ENCODE measurements at places on chromosomes 3 and 15. TPM values are rescaled to one million over a fixed set of nuclear protein-coding genes. Genes with fewer than 3 reads are reported as not detected.

DNA sequence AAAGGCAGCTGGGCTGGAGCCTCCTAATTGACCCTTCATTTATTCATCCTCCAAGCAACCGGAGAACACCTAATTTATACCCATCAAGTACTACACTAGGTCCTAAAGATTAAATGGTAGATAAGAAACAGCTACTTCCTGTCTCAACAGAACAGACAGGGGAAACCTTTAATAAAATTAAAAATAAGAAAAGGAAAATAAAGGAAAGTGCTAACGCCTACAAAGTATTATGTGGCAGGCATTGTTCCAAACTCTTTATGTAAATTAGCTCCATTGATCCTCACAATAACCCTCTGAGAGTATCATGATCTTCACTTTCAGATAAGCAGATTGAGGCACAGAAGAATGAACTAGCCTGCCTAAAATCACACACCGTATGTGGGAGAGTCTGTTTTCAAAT lies 139.5 kb downstream of the CNTN6 start:
- H3K27me3 ChIP-seq: no peaks in the 10 kb centered on the region
- no peaks in the 10 kb centered on the region for H3K36me3 ChIP-seq
- H3K27ac ChIP-seq: no peak overlapping the region
- peaks cover 5% of the 10 kb centered on the region for H3K4me1 ChIP-seq

- H3K27ac ChIP-seq: no peak overlapping the region
- DNase-seq: no peak
- H3K4me3 ChIP-seq: no peak overlapping the region
Measured at GRCh38 chr3:186828340-186828739, 14.2 kb upstream of the ADIPOQ start.

- H3K27me3 ChIP-seq: no peaks in the 10 kb centered on the region
Measured at GRCh38 chr3:182139627-182140357, 428.1 kb downstream of the SOX2 start.

DNA sequence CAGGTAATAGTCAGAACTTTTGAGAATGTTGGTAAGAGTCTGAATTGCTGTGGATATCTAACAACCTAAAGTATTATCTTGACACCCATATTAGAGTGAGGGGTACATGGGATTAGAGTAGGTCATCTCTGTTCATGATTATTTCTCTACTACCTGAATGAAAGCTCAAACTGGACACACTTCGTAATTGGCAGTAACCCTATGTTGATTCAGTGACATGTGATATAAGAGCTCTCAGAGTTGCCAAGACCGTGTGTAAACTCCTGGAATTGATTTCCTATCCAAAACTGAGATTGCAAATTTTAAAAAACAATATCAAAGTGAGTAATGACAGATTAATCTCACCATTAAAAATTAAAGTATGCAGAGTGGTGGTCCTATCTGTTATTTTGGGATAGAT lies 214.8 kb upstream of the ARHGEF26 start:
- H3K4me3 ChIP-seq: no peak overlapping the region
- H3K4me1 ChIP-seq: no peaks in the 10 kb centered on the region
- no peaks in the 10 kb centered on the region for H3K36me3 ChIP-seq
- no peak overlapping the region for H3K27ac ChIP-seq
- DNase-seq: no peak
- H3K27me3 ChIP-seq: no peaks in the 10 kb centered on the region

- H3K36me3 ChIP-seq: no peaks in the 10 kb centered on the region
- no peak overlapping the region for H3K4me3 ChIP-seq
- DNase-seq: no peak
- H3K4me1 ChIP-seq: 0 out of 2 replicates have a peak, but pooled peaks cover under 1% of the 10 kb centered on the region
- no peaks in the 10 kb centered on the region for H3K27me3 ChIP-seq
Measured at GRCh38 chr15:71628988-71629770, 181.2 kb upstream of the NR2E3 start.

FGF12 gene
- polyA plus RNA-seq: 0.18 TPM

IMPG2 gene
- 0.10 TPM for polyA plus RNA-seq

DNA sequence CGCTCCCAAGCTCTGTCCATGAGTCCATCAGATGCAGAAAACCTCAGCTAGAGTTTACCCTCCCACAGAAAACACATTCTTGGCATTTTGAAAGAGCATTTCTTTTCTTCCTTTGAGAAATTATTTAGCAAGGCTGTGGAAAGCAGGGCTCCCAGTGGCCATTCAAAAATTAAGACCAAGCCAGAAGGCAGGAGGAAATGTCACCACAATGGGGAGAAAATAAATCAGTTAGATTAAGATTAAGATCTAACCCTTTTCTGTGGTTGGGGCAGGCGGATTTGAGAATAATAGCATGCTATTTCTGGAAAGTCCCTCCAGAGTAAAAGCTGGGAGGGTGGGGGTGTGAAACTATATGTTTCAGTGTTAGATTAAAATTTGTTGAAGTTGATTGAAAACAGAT lies 20.2 kb downstream of the LRIG1 start:
- no peak overlapping the region for H3K4me3 ChIP-seq
- H3K27me3 ChIP-seq: no peaks in the 10 kb centered on the region
- no peak overlapping the region for H3K27ac ChIP-seq
- H3K36me3 ChIP-seq: no peaks in the 10 kb centered on the region
- DNase-seq: no peak

- DNase-seq: peak; percentile 48
- H3K27me3 ChIP-seq: no peaks in the 10 kb centered on the region
- H3K27ac ChIP-seq: no peak overlapping the region
- H3K4me1 ChIP-seq: peaks cover 11% of the 10 kb centered on the region
- H3K4me3 ChIP-seq: no peak overlapping the region
- H3K36me3 ChIP-seq: no peaks in the 10 kb centered on the region
Measured at GRCh38 chr3:161423911-161424522, 52.7 kb upstream of the SPTSSB start.

DNA sequence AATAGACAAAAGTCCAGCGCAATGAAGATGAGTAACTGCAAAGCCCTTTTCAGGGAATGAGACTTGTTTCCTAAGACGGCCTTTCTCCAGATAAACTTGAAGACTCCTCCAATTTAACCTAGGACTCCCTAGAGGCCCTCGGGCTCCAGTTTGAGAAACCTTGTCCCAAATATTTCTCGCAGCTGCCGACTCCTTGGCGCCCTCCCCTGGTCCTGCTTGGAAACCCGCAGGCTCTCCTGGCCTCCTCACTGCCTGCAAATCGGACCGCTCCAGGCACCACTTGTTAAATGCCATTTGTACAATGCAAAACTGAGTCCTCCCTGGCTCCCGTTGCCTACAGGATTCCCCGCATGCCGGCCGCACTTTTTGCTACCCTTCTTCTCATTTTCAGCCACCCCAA lies 36.8 kb downstream of the MUC4 start:
- no peak overlapping the region for H3K27ac ChIP-seq
- H3K4me1 ChIP-seq: no peaks in the 10 kb centered on the region
- H3K36me3 ChIP-seq: no peaks in the 10 kb centered on the region
- no peak overlapping the region for H3K4me3 ChIP-seq
- no peaks in the 10 kb centered on the region for H3K27me3 ChIP-seq

DNA sequence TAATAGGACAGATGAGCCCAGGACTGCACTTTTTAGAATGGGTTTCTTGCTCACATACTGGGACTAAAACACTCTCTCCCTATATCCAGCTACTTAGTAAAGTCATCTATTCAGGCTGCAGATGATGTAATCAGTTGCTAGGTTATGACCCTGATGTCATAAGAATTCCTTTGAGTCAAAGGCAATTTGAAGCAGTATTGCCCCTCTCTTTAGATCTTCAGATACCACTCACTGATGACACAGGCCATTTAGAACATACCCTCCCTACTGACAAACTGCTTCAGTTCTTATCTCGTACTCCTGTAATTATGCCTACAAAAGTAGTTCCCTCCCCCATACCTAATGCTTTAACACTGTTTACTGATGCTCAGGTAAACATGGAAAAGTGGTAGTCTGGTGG lies 450.1 kb upstream of the RASGRP1 start:
- no peak overlapping the region for H3K4me3 ChIP-seq
- H3K27me3 ChIP-seq: no peaks in the 10 kb centered on the region
- H3K27ac ChIP-seq: no peak overlapping the region
- no peaks in the 10 kb centered on the region for H3K4me1 ChIP-seq

GRCh38 chr3:41207355-41207754 lies 8.1 kb downstream of the CTNNB1 start:
- H3K27ac ChIP-seq: no peak overlapping the region
- H3K27me3 ChIP-seq: no peaks in the 10 kb centered on the region
- no peak overlapping the region for H3K4me3 ChIP-seq
- DNase-seq: no peak
- peaks cover 11% of the 10 kb centered on the region for H3K4me1 ChIP-seq

DNA sequence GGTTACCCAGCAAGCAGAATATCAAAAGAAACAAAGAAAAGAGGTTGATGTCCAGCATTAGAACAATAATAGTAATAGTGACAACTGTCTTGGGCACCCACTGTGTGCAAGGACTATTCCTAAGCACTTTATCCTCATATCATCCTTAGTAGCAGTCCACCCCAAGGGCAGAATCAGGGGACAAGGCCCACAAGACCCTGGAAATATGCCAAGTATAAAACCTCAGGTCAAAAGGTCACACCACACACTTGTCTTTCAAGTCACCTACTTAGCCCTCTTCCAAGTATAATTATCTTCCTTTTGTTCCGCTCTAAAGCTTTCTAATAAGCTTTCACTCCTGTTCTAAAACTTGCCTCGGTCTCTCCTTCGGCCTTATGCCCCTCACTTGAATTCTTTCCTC lies 124.0 kb upstream of the STT3B start:
- no peaks in the 10 kb centered on the region for H3K36me3 ChIP-seq
- H3K4me1 ChIP-seq: peaks cover 2% of the 10 kb centered on the region
- no peak overlapping the region for H3K4me3 ChIP-seq
- DNase-seq: no peak
- no peak overlapping the region for H3K27ac ChIP-seq
- no peaks in the 10 kb centered on the region for H3K27me3 ChIP-seq

ADCY5 gene
- polyA plus RNA-seq: 0.21 TPM

DNA sequence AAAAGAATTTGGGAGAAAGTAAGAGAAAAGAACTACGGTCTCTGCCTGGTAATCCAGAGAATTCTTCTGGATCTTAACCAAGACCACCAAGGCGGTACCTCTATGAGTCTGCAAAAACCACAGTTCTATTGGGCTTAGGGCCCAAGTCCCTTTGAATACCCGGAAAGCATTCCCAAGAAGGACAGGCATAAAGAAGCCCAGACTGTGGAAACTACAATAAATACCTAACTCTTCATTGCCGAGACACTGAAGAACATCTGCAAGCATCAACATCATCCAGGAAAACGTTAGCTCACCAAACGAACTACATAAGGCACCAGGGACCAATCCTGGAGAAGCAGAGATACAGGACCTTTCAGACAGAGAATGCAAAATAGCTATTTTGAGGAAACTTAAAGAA lies 162.3 kb upstream of the TMC3 start:
- no peak overlapping the region for H3K27ac ChIP-seq
- H3K4me3 ChIP-seq: no peak overlapping the region
- peaks cover 5% of the 10 kb centered on the region for H3K4me1 ChIP-seq
- no peak for DNase-seq

GRCh38 chr15:86629409-86630356 lies 550.0 kb downstream of the AGBL1 start:
- peaks cover 2% of the 10 kb centered on the region for H3K4me1 ChIP-seq
- DNase-seq: no peak
- H3K27me3 ChIP-seq: no peaks in the 10 kb centered on the region
- H3K27ac ChIP-seq: no peak overlapping the region
- H3K4me3 ChIP-seq: no peak overlapping the region

GRCh38 chr15:70569091-70569713 lies 194.2 kb downstream of the UACA start:
- peak; percentile 44 for DNase-seq
- no peak overlapping the region for H3K4me3 ChIP-seq
- H3K27me3 ChIP-seq: no peaks in the 10 kb centered on the region
- H3K4me1 ChIP-seq: no peaks in the 10 kb centered on the region
- no peaks in the 10 kb centered on the region for H3K36me3 ChIP-seq
- no peak overlapping the region for H3K27ac ChIP-seq

TNK2 gene
- 17.3 TPM for polyA plus RNA-seq

LIPC gene
- not detected for polyA plus RNA-seq

DNA sequence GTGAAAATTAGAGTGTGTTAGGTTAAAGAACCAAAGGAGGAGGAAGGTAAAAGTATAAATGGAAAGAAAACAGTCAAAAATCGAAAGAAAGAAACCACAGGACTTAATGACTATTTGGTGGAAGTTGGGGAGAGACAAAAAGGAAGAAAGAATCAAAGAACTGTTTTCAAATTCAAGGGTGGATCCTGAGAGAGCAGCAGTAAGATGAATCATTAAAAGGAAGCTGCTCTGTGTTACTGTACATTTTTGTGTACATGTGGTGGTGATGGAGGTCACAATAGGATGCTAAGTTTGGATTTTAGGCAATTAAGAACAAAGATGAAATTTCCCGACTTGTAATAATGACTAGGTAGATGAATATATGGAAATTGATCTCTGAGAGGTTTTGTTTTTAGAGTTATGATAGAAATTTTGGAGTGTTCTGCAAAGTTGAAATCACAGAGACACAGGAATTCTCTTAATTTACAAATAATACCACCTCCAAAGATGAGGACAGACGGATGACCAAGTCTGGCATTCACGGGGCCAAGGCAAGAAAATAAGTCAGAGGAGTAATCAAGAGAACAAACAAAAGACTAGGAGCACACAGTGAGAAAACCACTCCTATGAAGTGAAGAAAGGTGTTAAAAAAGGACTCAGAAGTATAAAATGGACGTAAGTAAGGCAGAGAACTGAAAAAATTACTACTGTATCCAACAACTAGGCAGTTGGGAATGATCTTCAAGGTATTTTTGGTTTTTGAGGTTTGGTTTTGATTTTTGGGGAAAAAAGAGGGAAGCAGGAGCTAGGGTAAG lies 7.1 kb downstream of the DHX36 start:
- H3K4me3 ChIP-seq: no peak overlapping the region
- H3K36me3 ChIP-seq: peaks cover 42% of the 10 kb centered on the region
- H3K4me1 ChIP-seq: no peaks in the 10 kb centered on the region
- H3K27ac ChIP-seq: no peak overlapping the region
- DNase-seq: no peak

DNA sequence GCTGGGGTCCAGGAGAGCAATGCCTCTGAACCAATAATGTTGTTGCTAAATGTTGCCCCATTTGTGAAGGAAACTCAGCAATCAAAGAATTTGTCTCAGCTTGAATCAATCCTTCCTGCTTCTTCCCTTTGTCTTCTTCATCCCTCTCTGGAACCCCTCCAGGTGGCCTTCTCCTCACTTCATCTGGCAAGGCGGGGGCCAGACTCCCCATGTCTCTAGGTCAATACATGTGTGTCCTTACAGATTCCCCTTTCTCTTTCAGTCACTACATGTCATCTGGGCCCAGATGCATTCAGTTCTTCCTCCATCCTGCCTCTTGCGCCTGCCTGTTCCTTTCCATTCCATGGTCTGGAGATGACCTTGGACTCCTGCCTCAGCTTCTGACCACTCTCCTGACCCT lies 8.0 kb upstream of the LTF start:
- H3K4me3 ChIP-seq: no peak overlapping the region
- H3K27me3 ChIP-seq: peaks cover 12% of the 10 kb centered on the region
- H3K36me3 ChIP-seq: no peaks in the 10 kb centered on the region
- DNase-seq: no peak

GRCh38 chr3:185029086-185029485 lies 123.8 kb downstream of the C3orf70 start:
- no peaks in the 10 kb centered on the region for H3K27me3 ChIP-seq
- H3K4me1 ChIP-seq: no peaks in the 10 kb centered on the region
- H3K36me3 ChIP-seq: peaks cover 7% of the 10 kb centered on the region
- H3K4me3 ChIP-seq: no peak overlapping the region
- no peak for DNase-seq

- no peaks in the 10 kb centered on the region for H3K4me1 ChIP-seq
- H3K36me3 ChIP-seq: no peaks in the 10 kb centered on the region
- no peak for DNase-seq
- no peak overlapping the region for H3K4me3 ChIP-seq
- no peak overlapping the region for H3K27ac ChIP-seq
- no peaks in the 10 kb centered on the region for H3K27me3 ChIP-seq
Measured at GRCh38 chr3:118527514-118528044, 507.1 kb downstream of the IGSF11 start.

- no peaks in the 10 kb centered on the region for H3K4me1 ChIP-seq
- DNase-seq: no peak
- H3K4me3 ChIP-seq: no peak overlapping the region
- no peaks in the 10 kb centered on the region for H3K36me3 ChIP-seq
Measured at GRCh38 chr3:130843441-130843840, 50.4 kb upstream of the ATP2C1 start.

Measured in SK-N-SH (cell line).